Left forelimb (tissue), 1 donor: ENCODE measurements at places on chromosomes 7 and 10.

GRCh38 chr10:74289951-74290350 is 138.9 kb downstream of the ADK start:
- no peak for DNase-seq

- no peak for DNase-seq
Observed at GRCh38 chr10:13673156-13673555, 86.4 kb downstream of the PRPF18 start.

GRCh38 chr7:116886543-116887156 is 24.3 kb downstream of the CAPZA2 start:
- DNase-seq = no peak

DNA sequence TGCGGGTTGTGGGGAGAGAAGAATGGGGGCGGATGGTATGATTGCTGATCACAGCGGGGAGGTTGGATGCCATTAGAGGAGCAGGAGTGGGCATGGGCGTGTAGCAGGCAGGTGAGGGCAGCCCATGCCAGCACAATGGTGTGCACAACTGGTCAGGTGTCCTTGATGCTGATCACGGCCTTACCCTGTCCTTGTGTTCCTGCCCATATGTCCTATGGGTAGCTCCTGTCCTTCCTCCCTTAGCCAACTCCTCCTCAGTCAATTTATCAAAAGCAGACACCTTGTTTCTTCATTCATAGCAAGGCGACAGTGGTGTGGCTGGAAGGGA is 30.7 kb downstream of the WDR86 start:
- DNase-seq = no peak

DNA sequence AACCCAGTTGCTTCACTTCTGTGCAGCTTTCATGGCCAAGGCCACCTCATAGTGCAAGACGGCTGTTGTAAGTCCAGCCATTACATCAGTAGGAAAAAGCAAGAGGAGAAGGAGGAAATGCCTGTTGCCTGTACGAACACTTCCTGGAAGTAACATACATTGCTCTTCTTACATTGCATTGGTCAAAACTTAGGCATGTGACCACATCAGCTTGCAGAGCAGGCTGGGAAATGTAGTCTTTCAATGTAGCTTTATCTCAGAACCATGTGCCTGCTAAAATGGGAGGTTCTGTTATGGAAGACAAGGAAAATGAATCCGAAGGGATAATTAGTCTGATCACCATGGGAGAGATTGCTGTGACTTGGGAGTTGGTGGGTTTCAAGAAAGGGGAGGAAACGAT is 4.3 kb downstream of the SLC29A3 start:
- no peak for DNase-seq
